ENCODE measurements at places on chromosomes 13 and 19. TPM values are rescaled to one million over a fixed set of nuclear protein-coding genes. Genes with fewer than 3 reads are reported as not detected.
A peak's percentile ranks its signal among the peaks of the same experiment; 100 is the strongest.

GRCh38 chr13:76723551-76724232 lies 162.5 kb downstream of the KCTD12 start:
- DNase-seq = no peak

DNA sequence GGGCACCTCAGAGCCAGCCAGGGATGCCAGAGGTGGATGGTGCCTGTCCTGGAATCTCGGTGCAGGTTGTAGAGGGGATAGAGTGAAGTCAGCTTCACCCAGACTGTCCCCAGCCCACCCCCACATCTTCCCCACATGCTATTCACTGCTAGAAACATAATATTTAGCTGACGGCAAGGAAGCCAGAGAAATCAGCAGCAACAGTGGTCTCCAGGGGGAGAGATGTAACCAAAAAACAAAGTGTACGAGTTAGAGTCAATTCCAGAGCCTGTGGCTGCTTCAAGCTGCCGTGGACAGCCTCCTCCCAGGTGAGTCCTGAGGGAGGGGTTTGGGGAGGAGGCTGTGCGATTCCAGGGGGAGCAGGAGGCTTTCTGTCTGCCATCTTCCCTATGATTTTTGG lies 97.6 kb downstream of the ZNF536 start:
- peak; percentile 20 for DNase-seq

GRCh38 chr19:39009001-39009400 lies 23.3 kb downstream of the FBXO27 start:
- no peak for DNase-seq

The CEACAM20 gene
- not detected for polyA plus RNA-seq

GRCh38 chr13:95195146-95195545 lies 106.1 kb downstream of the ABCC4 start:
- DNase-seq = no peak

- DNase-seq = no peak
Observed at GRCh38 chr13:40639221-40639681, 27.2 kb downstream of the FOXO1 start.

The ATCAY gene
- 0.16 TPM for polyA plus RNA-seq

DNA sequence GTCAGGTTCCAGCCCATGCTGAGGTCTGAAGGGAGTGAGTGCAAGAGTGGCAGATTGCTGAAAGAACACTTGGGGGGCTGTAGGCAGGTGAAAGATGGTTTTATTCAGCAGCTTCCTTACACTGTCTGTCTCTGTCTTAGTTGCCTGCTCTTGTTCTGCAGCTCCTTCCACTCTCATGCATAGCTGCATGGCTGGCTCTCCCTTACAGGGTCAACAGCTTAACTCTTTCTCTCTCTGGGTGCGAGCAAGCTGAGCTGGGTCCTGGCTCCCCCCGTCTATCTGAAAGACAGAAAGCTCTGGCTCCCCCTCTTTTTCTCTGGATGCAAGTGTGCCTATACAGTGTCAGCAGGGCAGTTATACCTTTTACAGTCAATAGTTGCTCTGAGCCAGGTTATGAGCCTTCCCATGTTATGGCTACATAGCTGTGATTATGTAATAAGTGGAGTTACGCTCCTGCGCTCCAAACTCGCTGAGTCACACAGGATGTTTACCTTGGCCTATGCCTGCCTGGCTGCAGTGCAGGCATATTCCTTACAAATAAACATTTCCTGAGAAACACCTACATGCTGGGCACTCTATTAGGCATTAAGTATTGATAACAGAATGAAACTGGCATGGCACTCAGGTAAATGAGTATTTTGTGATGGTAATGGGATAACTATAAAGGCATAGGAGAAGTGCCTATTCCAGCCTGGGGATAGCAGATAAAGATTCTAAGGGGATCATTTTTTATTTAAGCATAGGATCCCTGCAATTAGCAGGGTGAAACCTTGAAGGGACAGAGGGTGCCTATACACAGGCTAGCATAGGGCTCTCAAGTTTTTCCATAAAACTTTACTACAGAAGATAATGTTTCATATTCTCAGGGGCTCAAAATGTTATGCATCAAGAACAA lies 826.9 kb upstream of the PCDH9 start:
- DNase-seq = no peak

DNA sequence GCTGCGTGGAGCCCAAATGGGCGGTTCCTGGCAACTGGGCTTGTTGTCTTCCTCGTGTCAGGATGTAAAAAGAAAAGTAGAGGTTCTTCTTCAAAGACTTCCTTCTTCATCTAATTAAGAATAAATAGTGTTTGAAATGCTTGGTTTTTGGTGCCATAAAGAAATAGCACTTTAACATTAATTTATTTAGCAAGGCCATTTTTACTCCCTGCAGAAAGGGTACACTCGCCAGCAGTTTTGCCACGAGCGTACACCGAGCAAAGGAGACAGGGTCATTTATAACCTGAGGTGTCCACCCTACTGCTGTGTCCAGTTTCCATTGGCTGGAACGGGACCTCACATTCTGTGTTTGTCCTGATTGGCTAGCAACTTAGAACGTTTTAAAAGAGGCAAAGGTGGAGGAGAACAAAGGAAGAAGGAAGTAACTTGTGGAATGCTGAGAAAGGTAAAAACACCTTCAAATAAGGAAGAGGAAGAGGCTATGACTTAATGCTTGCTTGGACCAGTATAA lies 21.8 kb upstream of the OR10H1 start:
- no peak for DNase-seq

- no peak for DNase-seq
Observed at GRCh38 chr13:73168226-73168952, 109.6 kb downstream of the KLF5 start.

The LILRB4 gene
- 2.0 TPM for polyA plus RNA-seq

DNA sequence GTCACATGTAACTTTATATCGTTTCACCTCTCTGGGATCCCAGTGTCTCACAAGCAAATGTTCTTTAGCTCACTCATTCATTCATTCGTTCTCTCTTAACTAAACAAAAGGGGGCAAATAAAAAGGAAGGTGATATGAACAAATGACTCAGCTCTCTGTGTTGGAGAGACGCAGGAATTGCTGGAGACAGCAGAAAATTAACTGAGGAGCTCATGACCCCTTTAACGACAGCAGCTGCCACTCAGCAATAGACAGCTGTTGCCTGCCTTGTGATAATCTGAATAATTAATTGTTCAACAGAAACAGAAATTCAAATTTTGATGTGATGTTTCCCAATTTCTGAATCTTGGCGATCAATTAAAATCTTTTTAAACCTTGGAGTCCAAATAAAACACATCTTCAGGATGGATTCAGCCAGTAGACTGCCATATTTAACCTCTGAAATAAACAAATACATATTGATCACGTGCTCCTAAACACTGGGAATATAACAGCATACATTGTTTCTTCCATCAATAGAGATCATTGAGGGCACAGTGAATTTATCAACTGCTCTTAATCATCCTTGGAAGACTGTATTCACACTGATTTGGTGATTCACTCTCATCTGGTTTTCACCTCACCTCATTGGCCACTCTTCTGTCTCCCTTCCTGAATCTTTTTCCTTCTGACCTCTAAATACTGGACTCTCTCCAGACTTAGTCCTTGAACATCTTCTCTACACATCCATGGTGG lies 63.3 kb downstream of the MBNL2 start:
- no peak for DNase-seq

DNA sequence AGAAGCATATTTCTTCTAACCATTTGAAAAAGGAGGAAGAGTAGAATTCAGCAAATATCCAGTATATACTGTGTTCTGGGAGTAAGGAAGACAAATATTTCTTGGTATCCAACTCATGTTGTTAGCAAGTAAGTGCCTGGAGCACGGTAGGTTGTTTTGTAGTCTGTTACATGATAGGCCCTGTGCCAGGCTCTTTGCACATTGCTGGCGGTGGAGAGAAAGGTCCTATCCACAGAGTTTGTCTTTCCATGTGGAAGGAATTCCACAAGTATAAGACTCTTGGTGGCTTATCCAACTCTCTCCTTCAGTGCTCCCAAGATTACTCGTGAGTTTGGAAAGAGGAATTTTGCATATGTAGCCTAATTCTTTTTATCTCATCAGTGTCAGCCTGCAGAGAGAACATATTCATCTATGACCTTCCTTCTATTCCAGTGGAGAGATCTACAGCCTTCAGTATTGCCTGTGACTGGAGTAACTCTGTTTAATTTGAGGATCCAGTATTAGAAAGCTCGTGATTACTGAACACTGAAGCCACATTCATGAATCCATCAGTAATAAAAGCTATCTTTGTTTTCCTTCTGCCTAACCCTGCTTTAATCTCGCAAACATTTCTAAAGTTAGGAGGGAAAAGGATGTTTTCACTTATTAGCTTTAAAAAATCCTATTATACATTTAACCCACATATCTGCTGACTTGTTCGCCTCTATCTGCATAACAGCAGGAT lies 183.9 kb upstream of the CSNK1A1L start:
- DNase-seq = no peak

- no peak for DNase-seq
Observed at GRCh38 chr19:51325161-51325976, 13.9 kb downstream of the IGLON5 start.

DNA sequence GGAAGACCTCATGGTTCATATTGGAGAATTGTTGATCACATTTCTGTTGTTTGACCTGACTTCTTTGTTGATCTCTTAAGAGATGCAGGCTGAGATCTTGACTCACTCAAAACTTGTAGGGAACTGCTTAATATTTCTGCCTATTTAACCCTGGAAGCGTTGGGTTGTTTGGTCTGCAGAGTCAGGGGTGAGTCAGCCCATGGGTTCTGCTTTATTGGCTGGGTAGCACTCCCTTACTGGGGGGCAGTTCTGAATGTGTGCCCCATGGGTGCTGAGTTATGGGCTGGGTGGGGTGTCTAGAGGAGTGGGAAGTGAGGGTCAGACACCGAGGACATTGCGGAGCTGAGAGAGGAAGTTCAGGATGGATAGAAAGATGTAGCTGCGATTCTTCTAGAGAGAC lies 87.9 kb downstream of the LRCH1 start:
- DNase-seq = no peak

- DNase-seq = peak; percentile 51
Observed at GRCh38 chr19:12090807-12091206, 26.3 kb downstream of the ZNF844 start.

- no peak for DNase-seq
Observed at GRCh38 chr13:51066091-51066831, 44.8 kb downstream of the C13orf42 start.

DNA sequence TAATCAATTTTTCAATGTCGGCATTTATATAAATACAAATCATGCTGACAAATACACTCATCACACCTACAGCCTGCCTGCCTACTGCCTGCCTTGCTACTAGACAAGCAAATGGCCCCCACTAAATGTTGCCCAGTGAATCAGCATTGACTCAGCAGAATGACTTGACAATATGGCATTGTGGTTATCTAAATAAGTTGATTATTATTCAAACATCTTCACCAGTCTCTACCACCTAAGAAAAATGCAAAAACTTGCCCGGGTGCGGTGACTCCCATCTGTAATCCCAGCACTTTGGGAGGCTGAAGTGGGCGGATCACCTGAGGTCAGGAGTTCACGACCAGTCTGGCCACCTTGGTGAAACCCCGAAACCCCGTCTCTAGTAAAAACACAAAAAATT lies 296.1 kb downstream of the PCDH9 start:
- peak; percentile 23 for DNase-seq

The DOCK9 gene
- polyA plus RNA-seq = 103 TPM

GRCh38 chr19:8304841-8305621 lies 3.1 kb downstream of the CD320 start:
- no peak for DNase-seq

DNA sequence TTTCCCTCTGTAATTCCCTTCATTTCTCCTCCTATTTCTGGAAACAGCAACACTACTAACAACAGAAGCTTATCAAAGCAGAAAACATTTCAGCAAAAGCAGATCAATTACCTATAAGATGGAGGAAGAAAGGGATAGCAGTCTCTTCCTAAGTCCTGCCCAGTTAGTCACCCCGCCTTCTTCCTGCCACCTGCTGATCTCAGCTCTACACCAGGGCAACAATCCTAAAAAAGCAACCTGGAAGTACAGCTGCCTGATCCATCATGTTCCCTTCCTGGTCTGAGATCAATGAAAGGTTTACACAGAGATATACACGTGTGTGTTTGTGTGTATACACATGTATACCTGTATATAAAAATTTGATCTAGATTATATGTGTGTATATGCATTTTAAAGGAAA lies 59.4 kb downstream of the TSC22D1 start:
- no peak for DNase-seq

DNA sequence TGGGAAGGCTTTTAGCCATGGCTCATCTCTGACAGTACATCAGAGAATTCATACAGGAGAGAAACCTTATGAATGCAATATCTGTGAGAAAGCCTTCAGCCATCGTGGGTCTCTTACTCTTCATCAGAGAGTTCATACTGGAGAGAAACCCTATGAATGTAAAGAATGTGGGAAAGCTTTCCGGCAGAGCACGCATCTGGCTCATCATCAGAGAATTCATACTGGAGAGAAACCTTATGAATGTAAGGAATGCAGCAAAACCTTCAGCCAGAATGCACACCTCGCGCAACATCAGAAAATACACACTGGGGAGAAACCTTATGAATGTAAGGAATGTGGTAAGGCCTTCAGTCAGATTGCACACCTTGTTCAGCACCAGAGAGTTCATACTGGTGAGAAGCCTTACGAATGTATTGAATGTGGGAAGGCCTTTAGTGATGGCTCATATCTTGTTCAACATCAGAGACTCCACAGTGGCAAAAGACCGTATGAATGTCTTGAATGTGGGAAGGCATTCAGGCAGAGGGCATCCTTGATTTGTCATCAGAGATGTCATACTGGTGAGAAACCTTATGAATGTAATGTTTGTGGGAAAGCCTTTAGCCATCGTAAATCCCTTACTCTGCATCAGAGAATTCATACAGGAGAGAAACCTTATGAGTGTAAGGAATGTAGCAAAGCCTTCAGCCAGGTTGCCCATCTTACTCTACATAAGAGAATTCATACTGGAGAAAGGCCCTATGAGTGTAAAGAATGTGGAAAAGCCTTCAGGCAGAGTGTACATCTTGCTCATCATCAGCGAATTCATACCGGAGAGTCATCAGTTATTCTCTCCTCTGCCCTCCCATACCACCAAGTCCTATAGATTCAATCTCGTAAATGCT lies 10.7 kb downstream of the ZNF470 start:
- DNase-seq = no peak

DNA sequence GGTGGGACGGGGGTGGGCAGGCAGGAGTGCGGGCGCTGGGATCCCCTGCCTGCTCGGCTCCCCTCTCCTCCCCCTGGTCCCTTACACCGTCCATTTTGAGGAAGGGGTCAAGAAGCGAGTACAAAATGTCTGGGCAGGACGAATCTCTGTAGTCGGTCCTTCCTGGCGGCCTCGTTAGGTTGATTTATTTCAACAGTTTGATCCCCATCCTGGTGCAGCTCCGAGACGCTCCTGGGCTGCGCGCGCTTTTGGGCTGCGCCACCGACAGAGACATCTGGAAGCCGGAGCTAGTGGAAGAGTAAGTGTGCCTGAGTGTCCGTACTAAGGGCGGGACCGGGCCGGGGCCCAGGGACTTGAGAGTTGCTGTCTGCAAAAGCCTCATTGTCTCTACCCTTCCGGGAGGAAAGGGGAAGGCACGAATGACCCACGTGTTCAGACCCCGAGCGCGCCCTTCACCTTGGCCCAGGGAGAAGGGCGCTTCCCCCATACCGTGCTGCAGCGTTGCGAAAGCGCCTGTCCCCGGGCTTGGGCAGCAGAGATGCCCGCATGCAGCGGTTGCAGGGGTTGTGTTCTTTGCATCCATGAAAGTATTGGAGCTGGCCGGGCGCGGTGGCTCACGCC lies 1.8 kb downstream of the ZNF114 start:
- DNase-seq = peak; percentile 46

The MATK gene
- 1.0 TPM for polyA plus RNA-seq

The PRSS57 gene
- polyA plus RNA-seq = 0.29 TPM

Data from muscle of back (tissue), 13 donors.